ENCODE measurements at places on chromosomes 5 and 9.

GRCh38 chr5:3531320-3531986 lies 64.2 kb upstream of the IRX1 start:
- DNase-seq: no peak

DNA sequence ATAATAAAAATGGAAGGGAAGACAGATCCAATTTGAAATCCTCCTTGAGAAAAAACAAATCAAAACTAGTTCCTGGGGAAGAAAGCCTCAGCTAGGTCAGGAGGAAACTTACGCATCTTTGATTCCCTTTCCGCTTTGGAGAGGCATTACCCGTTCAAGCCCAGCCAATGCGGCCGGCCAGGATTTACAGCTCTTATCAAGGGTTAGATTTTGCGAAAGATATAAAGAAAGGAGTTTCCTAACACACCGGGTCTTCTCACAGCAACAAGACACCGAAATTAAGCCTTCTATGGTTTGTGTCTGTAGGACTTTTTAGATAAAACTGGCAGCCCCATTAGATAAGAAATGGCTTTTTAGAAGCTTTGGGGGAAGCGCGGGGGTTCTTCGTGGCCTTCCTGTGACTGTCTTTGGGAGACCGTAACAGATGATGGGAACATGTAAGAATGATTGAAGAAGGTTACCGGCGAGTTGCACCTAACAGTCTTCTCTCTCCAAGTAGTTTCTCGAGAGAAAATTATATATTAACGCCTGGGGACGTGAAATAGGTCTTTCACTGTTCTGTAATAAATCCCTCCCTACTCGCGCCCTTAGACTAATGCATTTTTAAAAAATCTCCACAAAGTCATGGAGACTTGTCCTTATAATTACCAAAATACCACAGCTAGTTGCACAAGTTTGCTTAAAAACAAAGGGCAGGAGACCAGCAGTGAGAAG lies 1.3 kb upstream of the ISL1 start:
- peak; percentile 74 for DNase-seq

DNA sequence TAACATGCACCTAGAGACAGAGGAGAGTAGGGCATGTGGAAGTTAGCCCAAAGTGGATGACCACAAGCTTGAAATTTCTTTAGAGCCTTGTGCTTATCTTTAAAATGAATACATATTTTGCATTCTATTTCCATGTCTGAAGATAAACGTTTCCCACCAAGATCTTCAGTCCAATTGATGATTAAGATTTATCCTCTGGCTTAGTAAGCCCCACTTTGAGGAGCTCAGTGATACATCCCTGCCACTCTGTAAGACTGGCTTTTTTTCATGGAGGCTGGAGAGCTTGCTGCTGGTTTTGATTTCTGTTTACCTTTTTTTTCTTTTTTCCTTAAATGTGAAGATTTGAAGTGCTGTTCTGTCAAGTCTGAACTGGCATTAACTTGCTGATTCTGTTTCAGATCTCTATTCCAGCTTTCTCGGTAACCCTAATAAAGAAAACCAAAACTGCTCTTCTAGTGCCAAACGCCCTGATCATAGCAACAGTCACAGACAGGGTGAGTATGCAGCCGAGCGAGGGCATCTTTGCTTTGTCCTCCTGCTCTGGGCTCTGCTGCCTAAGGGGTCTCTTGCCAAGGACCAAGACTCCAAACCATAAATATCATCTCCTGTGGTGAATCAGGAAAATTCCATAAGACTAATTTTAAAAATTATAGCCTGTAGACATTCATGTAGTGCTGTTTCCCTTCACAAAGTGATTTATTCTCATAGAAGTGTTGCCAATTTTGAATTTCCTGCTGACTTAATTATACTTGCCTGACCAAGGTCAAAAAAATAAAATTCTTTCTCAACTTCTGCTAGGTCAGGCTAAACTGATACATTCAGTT lies 54.3 kb downstream of the GRAMD2B start:
- no peak for DNase-seq

DNA sequence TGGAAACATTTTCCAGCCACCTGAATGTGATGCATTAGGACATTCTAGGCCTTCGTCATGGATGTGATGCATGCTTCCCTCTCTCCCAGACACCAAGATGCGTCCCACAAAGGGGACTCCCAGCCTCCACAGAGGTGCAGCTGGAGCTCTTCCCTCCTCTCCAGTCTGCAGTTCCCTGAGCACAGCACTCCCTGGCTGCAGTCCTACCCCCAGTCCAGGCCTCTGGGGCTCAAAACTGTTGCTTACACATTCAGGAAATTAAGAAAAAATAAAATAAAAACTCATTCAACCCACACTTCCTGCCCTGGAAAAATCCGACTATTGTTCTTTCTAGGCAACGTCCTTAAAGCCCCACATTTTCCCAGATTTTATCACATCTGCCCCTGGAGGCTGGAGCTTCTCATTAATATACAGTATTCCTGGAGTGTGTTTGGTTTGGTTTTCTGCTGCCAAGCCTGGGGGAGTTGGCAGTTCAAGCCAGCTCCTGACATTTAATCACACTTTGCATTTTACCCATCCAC lies 78.4 kb upstream of the ICE1 start:
- DNase-seq: no peak

GRCh38 chr5:54969856-54970828 lies 15.3 kb downstream of the ESM1 start:
- no peak for DNase-seq

- no peak for DNase-seq
These were observed 20.9 kb downstream of the C9orf57 start for GRCh38 chr9:72039532-72039931.

- DNase-seq: no peak
These were observed 338 bp downstream of the ABHD17B start for GRCh38 chr9:71910650-71911060.

DNA sequence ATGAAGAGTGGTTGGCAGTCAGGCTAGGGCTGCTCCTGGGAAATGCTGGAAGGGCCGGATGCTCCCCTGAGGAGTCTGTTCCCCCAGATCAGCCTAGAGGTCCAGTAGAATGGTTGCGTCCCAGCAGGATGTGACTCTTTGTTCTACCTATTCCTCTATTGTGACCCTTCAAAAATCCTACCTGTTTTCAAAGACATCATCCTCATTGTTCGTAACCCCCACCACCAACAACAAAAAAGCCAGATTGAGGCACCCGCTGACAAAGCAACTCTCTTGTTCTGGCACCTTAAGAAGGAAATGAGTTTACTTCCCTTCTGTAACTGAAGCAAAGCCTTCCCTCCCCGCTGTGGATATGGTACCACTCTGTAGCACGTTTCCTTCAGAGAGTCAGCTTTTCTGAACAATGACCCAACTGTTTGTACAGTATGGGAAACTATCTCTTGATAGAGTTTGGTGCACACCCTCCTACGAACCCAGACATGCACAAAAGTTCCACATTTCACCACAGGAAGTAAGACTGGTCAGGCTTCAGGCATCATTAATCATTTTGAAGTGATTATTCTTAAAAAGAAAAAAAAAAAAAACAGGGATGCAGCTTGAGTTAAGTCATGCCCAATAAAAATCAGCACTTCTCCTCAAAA lies 207.2 kb downstream of the ENC1 start:
- DNase-seq: no peak

- DNase-seq: no peak
These were observed 162.5 kb upstream of the GAS1 start for GRCh38 chr9:87109851-87110250.

GRCh38 chr5:59423021-59423420 lies 470.5 kb downstream of the PDE4D start:
- no peak for DNase-seq

DNA sequence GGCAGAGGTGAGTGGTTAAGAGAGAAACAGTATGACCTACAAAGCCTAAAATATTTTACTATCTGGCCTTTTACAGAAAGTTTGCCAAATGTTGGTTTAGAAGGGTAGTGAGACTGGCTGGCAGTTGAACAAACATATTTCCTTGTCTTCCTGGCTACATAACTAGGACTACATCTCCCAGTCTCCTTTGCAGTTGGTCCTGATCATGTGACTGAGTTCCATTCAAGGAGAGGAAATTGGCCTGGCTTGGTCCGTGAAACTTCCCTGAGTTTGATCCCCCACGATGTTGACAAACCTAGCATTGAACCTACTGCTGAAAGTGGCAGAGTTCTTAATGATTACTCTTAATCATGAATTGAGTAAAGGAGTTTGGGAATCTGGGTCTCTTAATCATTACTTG lies 280.8 kb downstream of the SLIT3 start:
- no peak for DNase-seq

- no peak for DNase-seq
These were observed 98.0 kb downstream of the ATPSCKMT start for GRCh38 chr5:10151656-10152055.

DNA sequence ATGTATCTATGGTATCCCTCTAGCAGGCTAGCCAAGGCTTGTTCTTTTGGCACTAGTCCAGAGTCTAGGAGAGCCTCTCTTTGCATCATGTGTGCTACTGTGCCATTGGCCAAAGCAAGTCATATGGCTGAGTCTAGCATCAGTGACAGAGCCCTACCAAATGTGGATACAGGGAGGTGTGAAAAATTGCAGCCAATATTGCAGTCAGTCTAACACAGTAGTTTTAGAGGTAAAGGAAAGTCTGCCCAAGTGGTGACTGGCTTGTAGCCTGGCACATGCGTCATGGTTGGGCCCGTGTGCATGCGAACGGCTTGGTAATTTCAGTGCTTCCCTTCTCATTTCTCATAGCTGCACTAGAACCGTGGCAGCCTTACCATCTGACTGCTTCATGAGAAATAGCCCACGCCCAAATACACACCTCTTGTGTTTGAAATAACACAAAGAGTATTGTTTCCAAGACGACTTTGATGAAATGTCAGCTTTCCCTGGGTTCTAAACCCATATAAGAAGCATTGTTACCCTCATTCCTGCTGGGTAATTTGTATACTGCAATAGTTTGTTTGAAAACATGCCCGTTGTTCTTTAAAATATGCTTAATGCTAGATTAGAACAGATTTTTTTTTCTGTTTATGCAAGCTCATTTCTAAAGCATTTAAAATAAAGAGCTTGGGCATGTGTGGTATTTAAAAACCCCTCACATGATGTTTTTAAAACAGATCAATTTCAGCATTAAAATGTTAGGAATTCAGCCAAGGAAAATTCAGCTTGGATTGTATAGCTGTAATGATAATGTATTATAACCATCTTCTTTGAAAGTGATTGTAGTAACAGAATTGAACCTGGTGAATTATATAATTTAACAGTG lies 113.2 kb downstream of the TLE4 start:
- no peak for DNase-seq

DNA sequence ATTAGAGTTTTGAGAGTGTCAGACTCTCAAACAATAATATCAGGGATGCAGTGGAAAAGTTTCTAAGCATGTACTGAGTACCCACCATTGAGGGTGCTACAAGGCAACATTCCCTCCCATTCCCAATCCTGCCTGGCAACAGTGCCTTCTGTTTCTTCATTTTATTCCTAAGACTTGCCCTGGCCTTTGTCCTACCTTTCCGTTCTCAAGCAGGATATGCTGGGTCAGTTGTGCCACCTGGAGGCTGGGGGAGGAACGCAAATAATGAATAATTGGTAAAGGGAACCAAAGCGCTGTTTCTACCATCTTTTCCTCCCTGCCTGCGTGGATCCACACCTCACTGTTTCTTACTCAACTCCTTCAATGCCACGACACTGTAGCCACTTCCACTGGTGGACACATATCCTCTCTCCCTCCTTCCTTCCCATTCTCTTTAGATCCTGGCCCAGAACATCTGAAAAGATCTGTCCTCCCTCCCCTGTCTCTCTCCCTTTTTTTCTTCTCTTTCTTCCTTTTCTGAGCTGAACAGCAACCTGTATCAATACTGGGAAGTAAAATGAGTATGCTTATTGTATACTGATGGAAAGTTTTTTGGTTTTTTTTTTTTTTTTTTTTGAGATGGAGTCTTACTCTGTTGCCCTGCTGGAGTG lies 149.5 kb downstream of the C9orf152 start:
- peak; percentile 7 for DNase-seq

- no peak for DNase-seq
These were observed 3.6 kb upstream of the ADAMTS2 start for GRCh38 chr5:179348843-179349242.

DNA sequence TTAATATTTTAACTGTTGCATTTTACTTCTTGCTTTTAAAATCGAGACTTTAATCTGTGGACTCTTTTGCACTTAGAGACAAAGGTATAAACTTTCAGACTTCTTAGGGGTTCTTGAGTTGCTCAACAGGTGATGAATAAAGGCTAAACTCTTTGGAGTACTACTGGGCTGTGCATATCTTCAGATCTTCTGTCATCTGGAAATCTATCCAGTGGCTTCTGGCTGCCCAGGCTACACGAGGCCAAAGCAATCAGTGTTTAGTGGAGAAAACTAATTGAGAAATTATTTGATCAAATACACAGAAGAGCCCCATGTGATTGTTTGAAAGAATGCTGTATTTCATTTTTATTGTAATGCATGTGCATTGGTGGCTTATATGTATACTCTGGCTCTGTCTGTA lies 146.1 kb downstream of the PBX3 start:
- peak; percentile 57 for DNase-seq

GRCh38 chr5:172973931-172974330 lies 9.6 kb upstream of the ATP6V0E1 start:
- DNase-seq: no peak

GRCh38 chr9:84271531-84271900 lies 69.0 kb downstream of the SLC28A3 start:
- peak; percentile 84 for DNase-seq

- DNase-seq: peak; percentile 30
These were observed 13.8 kb downstream of the DNAH5 start for GRCh38 chr5:13930541-13931171.

DNA sequence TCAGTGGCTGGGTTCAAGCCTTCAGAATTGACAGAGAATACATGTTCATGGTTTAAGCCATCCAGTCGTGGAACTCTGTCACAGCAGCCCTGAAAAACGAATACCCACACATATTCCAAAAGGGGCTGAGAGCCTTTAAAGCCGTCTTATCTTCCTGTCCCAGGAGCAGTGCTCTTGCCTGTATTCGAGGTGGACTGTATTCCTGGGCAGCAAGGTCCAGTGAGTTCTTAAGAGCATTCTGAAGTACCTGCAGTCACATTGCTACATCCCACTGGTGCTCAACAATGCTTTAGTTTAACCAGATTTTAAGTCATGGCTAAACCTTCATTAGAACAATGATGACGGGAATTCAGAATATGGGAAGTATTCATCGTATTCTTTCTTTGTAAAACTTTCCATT lies 380.7 kb upstream of the KLF4 start:
- DNase-seq: peak; percentile 6

Measured in NCI-H1417 (cell line).